ENCODE measurements at places on chromosomes 16 and 17.

- no peak for DNase-seq
Observed at GRCh38 chr17:15485045-15485444, 17.6 kb upstream of the CDRT4 start.

- no peak for DNase-seq
Observed at GRCh38 chr16:47928008-47928407, 227.8 kb downstream of the ABCC12 start.

- no peak for DNase-seq
Observed at GRCh38 chr17:19327031-19327783, 35.3 kb downstream of the B9D1 start.

DNA sequence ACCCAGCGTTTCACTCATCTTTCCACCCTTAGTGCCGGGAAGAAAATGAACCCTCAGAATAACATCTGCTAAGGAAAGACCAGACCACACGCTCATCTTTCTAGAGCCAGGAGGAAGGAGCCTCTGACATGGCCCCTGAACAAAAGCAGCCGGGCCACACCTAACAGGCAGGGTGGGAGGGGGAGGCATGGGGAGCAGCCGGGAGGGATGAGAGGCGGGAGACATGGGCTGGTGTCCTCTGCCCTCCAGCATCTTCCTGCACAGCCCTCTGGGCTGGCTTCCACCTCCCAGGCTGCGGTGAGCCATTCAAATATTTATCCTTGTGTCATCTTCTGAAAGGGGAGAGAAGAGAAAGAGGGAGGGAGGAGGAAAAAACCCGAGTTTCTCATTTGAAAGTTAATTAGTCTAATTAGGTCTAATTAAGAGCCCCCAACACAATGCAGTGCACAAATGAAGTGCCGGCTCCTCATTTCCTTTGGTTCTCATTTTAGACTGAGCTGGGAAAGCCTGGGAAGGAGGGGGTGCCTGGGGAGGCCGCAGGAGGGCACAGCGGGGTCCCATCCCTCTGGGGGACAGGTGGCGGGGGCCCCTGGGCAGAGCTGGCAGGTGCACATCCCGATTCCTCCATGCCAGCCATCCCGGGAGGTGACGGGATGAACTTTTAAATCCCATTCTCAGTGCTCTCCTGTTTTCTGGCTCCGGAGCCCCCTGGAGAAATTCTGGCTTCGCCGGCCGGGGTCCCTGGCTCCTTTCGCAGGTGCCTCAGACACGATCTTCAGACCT lies 90.5 kb downstream of the ENGASE start:
- DNase-seq = no peak

- DNase-seq = no peak
Observed at GRCh38 chr16:84042879-84043485, 387 bp upstream of the SLC38A8 start.

- DNase-seq = no peak
Observed at GRCh38 chr16:2365397-2366294, 25.1 kb upstream of the ABCA3 start.

- DNase-seq = no peak
Observed at GRCh38 chr17:41133880-41134735, 6.2 kb downstream of the KRTAP4-6 start.

GRCh38 chr16:2155977-2156848 lies 631 bp downstream of the TRAF7 start:
- no peak for DNase-seq

DNA sequence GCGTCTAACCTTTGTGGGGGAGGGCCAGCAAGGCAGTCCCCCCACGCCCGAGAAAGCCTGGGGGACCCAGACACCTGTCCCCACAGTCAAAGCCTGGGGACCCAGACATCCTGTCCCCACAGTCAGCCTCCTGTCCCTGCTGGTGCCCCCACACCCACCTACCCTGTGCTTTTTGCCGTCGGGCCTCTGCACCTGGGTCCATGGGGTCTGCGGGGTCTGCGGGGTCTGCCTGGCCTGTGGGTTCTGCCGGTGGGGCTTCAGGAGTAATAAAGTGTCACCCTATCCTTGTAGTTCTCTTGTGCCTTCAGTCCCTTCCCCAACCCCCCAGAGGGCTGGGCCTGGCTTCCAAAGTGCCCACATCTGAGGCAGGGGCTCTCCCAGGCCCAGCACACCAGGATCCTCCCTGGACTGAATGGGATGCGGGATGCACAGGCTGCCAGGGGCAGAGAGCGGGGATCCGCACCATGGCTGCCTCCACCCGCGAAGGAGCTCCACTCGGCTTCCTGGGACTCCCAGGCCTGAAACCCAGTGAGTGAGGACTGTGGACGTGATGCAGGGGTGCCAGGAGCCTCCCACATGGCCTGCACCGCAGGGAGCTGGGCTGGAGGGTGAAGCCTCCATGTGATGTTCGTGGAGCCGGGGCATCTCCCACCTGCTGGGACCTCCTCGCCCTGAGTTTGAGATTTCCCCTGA lies 16.3 kb upstream of the DPEP1 start:
- DNase-seq = no peak

- DNase-seq = no peak
Observed at GRCh38 chr16:75942936-75943335, 216.6 kb upstream of the CPHXL start.

Data from NCI-H1417 treated with DMSO at 0.1 percent for 48 hours (cell line).